ENCODE measurements at places on chromosomes 2 and 18.

DNA sequence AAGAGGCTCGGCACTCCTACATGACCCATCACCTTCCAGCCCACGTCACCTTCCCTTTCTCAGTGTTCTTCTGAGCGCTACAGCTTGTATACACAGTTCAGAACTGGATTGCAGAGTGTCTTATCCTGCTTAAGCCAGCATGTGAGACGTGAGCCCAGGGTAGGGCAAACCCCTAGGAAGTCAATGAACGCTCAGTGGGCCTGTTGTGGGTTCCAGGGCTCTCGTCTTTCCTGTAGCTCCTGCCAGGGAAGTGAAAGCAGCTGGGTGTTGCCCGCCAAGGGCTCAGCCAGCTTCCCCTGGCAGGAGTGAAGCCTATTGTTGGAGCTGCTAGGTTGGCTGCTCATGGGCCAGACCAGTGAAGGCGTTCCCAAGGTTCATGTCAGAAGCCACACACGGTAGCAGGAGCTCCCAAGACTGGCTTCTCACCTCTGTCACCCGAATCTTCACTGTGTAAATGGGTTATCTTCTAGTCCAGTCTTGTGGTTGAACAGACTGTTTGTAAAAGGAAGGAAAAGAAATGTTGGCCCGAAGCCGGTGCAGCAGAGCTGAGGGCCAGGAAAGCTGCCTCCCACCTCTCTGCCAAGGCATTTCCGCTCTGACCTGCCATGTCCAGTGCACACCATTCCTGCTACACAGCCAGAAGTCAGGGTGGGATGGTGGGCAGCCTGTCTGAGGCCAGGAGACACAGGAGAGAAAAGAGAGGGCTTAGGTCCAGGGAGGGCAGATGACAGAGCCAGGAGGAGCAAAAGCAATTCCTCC, 69.6 kb upstream of the RMDN2 start:
- no peak for DNase-seq

GRCh38 chr2:20670315-20671035, 3.5 kb downstream of the GDF7 start:
- no peak for DNase-seq

DNA sequence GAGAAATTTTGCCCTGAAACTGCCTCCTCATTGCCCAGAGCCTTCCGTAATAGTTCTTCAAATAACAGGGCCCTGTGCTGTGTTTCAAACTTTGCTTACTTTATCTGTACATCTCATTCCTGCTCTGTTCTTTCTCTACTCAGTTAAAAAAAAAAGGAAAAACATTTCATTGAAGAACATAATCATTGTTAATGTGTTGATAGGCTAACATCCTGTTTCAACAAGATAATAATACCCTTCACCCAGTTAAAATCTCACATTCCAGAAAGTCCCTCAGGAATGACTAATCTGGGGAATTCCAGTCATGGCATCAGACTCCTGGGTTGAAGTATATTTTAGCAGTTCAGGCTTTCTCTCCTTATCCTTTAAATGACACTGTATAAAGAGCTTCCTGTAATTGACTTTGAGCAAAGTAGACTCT, 45.6 kb upstream of the ITGAV start:
- no peak for DNase-seq

DNA sequence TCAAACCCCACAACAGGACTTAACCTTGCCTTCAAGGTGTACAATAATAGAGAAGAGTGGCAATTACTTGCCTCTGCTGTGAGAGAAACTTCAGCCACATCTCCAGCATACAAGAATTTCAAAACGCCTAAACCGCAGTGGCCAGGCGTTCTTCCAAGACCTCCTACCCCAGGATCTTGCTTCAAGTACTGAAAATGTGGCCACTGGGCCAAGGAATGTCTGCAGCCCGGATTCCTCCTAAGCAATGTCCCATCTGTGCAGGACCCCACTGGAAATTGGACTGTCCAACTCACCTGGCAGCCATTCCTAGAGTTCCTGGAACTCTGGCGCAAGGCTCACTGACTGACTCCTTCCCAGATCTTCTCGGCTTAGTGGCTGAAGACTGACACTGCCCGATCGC, 2.8 kb upstream of the CYB5A start:
- no peak for DNase-seq

- DNase-seq = no peak
Observed at GRCh38 chr2:40625849-40626248, 174.0 kb upstream of the SLC8A1 start.
